Activated CD8-positive, alpha-beta memory T cell treated with anti-CD3 and anti-CD28 coated beads for 48 hours (primary cell): ENCODE measurements at places on chromosomes 3 and 15.

GRCh38 chr3:148992635-148993255, 1.4 kb downstream of the GYG1 start:
- DNase-seq: no peak

DNA sequence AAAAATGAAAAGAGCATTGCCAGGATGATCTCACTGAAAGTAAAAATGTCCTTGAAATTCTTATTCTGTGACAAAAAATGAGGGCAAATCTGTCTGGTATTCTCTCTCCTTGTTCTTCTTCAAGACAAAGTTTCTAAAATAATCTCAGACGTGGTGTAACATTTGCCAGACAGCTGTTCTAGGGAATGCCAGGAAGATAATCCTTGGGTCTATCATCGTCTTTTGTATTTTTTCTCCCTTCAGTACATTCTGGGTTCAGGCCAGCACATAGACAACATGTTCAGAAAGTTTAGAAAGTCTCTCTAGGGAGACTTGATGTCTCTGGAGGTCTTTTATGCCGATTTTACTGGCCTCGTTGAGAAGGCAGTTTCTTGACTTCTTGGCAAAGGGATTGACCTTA, 121.2 kb upstream of the HES1 start:
- DNase-seq: no peak

DNA sequence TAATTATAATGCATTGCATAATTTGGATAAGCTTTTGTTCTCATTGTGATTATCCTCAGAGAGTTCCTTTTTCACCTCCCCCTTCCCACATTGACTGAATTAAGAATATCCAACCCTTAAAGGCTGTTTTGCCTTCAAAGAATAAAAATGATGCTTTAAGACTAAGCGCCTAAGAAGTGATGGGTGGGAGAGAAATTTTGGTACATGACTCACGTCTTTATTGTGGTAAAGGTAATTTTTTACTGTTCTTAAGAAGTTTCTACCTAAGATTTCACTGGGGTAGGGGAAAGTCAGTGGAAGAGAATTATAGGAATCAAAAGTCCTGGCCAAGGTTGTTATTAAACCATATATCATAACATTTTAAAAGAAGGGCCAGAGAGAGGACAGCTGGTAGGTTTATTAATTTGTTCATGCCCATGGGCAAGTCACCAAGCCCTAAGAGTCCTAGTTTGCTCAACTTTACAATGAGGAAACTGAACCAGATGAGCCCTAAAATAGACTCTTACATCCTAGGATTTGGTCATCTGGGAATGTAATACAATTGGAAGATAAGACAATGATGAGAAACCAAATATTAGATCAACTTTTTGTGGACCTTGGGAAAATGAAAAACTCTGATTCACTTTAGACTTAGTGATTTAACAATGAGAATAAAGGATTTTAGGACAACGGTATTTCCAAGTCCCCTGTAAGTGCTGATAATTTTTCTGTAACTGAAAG, 101.1 kb upstream of the RASGRP1 start:
- no peak for DNase-seq

- DNase-seq: no peak
These were observed 17.8 kb downstream of the ZBTB38 start for GRCh38 chr3:141386126-141386488.

DNA sequence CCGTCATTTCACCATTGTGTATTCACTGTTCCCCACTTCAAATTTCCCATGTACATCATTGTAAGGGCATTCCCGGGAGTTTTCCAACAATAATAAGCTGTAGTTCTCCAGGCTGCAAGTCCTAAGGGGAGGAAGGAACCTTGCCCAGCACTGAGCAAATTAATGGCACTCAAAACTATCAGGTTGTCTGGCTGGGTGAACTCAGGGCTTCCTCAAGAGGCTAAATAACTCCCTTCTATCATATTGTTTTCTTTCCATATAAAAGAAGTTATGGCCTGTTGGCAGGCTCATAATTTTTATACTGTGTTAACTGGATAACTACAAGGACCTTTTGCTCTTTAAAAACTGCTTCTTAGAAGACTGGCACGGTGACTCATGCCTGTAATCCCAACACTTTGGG, 71.4 kb downstream of the SEMA6D start:
- DNase-seq: no peak

GRCh38 chr3:106049821-106050220, 181.0 kb upstream of the CBLB start:
- DNase-seq: no peak

GRCh38 chr3:138440121-138440521, 5.7 kb downstream of the ESYT3 start:
- DNase-seq: no peak

- no peak for DNase-seq
These were observed 91.1 kb upstream of the FGF7 start for GRCh38 chr15:49331951-49332350.

DNA sequence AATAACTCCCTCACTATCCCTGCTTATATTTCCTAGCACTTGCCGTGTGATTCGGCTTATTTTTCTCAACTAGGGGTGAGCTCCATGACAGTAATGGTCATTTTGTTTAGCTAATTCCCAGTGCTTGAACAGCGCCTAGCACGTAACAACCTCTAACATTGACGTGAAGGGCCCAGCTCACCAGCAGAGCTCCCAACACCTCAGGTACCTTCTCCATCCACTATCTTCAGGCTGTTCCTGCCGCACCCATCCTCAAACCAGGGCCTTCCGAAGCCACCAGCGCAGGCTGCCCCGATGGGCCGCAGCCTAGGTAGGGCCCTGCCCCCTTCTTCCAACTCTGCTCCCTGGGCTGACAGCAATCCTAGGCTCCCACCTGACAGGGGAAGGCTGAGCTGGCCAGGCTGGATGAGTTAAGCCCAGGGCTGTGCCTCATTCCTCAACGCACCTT, 751 bp upstream of the RPS17 start:
- no peak for DNase-seq

DNA sequence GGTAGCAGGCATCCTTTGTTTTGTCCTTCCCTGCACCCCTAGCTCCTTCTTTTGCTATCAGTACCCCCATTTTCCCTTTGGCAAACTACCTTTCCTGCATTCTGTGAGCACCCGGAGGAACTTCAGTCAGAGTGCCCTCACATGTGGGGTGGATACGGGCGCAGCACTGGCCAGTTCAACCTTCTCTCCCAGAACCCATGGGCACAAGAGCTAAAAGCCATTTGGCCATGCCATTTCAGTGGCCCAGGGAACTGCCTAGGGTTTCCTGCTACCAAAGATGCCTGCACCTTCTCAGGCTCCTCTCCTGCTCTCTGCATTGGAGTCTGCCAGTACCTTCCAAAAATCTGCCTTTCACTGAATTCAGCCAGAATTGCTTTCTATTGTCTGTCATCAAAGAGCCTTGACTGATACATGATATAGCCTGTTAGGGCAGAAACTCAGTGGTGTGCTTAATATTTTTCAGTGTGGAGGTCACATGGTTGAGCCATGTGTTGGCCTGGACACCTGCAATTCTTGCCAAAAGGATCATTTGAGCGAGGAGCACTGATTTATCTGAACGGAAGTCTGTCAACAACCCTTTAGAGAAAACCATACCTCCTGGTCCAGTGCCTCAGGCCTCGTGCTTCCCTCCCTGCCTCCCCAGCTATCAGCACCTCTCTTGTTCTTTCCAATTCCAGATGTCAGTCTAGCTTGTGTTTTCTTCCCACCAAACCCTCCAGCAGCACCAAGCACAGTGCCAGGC, 27.0 kb upstream of the HHATL start:
- no peak for DNase-seq

DNA sequence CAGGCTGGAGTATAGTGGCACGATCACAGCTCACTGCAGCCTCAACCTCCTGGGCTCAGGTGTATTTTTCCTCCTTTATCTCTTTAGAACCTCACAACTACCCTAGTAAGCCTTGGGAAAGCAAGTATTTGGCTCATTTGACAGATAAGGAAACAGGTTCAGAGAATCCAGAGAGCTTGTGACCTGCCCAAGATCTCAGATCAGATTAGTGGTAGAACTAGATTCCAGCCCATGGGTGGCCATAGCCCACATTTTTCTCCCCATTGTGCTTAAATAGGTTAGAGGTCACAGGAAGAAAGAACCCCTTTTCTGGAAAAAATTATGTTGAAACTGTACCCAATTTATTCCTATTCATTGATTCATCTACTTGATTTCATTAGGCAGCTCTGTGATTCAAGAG, 64.3 kb downstream of the TSC22D2 start:
- no peak for DNase-seq

GRCh38 chr15:60982249-60982910, 246.7 kb downstream of the RORA start:
- DNase-seq: no peak

DNA sequence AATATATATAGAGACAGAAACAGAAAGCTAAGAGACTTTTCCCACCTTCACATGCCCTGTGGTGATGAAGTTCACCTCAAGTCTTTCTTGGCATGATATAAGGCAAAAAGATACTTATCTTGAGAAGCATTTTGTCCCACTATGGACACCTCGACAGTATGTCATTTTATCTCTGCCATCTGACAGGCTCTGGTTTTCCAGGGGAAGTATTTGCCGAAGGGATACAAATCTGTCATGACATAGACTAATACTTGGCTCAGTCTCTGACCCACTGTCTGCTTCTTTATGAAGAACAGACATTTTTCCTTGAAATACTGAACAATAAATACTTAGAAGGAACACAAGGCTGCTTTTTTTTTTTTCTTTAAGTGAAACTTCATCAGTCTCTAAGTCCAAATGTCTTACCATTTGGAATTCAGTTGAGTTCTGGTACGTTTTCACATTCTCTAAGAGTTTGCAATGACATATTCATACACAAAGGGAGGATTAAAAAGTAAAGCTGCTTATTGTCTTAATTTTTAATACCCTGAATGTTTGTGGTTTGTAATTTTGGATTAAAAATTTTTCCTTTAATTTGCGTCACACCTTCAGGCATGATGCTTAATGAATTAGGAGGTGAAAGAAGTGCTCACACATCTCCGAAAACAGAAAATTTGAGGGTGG, 87.8 kb upstream of the LMOD3 start:
- DNase-seq: no peak

GRCh38 chr15:68208136-68208535, 3.0 kb upstream of the CALML4 start:
- DNase-seq: no peak

DNA sequence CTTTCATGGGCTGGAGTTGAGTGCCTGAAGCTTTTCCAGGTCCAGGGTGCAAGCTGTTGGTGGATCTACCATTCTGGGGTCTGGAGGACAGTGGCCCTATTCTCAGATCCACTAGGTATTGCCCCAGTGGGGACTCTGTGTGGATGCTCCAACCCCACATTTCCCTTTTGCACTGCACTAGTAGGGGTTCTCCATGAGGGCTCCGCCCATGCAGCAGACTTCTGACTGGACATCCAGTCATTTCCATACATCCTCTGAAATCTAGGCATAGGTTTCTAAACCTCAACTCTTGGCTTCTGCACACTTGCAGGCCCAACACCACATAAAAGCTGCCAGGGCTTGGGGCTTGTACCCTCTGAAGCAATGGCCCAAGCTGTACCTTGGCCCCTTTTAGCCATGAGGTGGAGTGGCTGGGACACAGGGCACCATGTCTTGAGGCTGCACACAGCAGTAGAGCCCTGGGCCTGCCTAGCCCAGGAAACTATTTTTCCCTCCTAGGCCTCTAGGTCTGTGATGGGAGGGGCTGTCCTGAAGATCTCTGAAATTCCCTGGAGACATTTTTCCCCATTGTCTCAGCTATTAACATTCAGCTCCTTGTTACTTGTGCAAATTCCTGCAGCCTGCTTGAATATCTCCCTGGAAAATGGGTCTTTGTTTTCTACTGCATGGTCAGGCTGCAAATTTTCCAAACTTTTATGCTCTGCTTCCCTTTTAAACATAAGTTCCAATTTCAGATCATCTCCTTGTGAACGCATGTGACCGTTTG, 6.0 kb upstream of the HACD2 start:
- no peak for DNase-seq

DNA sequence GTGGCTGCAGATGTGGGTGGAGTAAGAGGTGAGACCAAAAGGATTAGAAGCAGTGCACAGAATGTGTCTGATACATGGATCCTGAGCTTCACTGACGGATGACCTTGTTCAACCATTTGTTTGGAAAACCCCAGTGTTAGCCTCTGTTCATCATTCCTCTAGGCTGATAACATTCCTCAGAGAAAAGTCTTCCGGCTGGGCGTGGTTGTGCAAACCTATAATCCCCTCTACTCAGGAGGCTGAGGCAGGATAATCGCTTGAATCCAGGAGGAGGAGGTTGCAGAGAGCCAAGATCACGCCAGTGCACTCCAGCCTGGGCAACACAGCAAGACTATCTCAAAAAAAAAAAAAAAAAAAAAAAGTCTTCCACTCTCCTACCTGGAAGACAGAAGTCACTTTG, 23.1 kb upstream of the CHD2 start:
- DNase-seq: no peak
